ENCODE measurements at places on chromosomes 5 and 9. TPM values are rescaled to one million over a fixed set of nuclear protein-coding genes. Genes with fewer than 3 reads are reported as not detected.

Gene ACTBL2
- 1.0 TPM for total RNA-seq

DNA sequence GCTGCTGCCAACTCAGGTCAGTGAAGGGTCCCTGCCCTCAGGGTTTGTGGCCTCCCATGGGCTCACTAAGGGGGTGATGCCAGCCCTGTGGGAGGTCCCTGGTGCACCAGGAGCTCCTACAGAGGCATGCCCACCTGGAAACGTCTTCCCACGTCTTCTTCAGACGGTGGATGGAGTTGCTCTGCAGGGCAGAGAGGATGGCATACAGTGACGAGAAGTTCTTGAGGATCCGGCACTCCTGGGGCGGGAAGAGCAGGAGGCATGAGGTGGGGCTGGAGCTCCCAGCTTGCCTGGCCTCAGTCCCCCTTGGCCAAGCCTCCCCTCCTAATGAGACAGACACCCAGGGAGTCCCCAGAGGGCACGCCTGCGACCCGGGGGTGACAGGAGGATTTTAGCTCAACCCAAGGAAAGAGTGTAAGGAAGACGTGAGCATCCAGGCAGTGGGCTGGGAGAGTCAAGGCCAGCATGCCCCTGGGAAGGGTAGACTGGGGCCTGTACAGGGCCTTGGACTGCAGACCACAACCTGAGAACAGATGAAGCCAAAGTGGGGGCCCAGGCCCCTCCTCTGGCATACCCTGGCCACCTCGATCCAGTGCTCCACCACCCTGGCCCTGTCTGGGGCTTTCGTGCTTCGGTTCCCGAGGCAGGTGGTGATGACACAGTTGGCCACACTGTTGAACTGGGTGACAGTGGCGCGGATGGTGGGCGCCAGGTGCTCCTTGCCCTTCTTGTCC is 14.4 kb downstream of the RALGDS start:
- DNase-seq = no peak

DNA sequence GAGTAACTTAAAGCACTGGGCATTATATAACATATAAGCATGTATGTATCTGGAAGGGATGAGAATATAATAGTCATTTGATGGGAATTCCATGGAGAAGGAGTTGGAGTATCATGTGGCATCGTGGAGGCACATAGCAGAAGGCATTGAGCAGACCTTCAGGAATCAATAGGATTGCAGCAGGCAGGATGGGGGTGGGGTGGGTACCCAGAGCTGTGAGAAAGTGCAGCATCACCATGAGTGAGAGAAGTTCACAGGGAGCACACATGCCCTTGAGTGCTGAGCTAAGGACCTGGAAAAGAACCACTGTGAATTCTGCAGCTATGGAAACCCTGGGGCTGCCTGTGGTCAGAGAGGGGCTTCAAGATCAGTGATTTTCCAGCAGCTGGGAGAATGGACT is 57.3 kb downstream of the MED10 start:
- no peak for DNase-seq

DNA sequence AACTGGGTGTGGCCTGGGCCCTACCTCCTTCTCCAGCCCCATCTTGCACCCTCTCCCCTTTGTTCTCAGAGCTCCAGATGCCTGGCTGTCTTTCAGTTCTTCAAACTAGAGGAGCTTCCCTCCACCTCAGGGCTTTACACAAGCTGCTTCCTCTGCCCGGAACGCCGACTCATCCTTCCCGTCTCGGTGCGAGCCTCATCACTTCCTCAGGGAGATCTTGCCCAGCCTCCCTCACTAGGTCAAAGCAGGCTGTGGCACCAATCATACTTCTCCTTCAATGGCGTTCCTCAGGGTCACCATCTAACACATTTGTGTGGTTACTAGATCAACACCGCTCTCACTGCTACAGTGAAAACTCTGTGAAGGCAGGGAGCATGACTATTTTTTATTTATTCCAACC is 56.2 kb upstream of the ZSWIM6 start:
- peak; percentile 33 for DNase-seq

Gene TIMD4
- total RNA-seq = 0.87 TPM

Gene ZNF879
- 0.87 TPM for total RNA-seq

DNA sequence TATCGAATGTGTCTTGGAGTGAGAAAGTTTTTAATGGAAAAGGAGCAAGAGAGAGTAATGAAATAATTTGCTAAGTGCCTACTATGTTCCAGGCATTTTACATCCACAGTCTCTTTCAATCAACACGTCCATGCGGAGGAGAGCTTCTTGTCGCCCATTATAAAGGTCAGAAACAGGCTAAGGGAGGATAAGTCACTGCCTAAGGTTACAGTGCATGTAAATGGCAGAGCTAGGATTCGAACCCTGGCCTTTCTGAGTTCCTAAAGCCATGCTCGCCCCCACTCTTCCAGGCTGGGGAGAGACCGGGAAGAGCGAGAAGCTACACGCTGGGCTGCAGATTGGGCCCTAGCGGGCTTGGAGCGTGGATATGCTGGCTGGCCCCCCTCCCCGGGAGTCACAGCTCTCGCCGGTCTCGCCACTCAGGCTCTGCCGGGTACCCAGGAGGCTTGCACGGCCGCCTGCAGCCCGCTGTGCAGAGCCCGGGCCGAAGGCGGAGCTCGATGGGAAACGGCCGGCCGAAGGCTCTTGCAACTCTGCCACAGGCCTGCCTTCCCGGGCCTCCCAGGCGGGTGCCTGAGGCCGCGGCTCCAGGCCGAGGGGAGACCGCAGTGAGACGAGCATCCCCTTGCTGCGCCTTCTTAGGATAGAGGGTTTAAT is 775 bp upstream of the LHX2 start:
- DNase-seq = no peak

GRCh38 chr5:37811866-37812265 is 28.0 kb downstream of the GDNF start:
- no peak for DNase-seq

DNA sequence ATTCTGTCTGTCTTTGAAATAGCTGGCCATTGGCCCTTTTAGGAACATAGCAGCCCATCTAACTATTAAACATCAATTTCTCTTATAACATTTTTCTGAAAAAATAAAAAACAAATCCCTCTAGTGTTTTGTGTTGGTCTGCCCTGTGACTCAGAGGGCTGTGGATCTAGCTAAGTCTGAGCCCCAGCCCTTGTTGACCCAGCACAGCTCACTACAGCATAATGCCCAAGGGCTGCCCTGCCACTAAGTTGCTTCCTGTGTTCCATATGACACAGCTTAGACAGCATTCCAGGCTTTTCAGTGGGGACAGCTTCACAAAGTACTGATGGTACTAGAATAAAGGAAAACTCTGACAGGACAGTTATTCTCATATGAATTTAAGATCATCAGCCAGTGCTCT is 136.0 kb downstream of the SCAMP1 start:
- no peak for DNase-seq

- DNase-seq = no peak
Measured at GRCh38 chr9:113269355-113269754, 6.0 kb downstream of the CDC26 start.

DNA sequence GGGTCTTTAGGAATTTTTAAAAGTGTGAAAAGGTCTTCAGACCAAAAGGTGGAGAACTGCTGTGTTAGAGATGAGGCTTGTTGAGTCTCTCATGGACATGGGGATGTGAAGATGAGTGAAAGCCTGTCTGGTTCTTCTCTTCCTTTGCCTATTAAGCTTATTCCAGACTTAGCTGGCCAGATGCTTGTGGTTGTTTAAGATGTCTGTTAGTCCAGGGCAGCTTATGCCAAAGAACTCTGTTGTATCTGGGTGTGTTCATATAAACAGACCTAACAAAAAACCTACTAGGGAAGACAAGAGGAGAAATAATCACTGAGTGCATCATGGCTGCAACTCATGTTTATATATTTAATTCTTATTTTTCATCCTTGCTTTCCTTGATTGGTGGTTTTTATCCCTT is 57.5 kb upstream of the NCS1 start:
- DNase-seq = no peak

- DNase-seq = peak; percentile 9
Measured at GRCh38 chr9:122276096-122276495, 11.4 kb downstream of the MRRF start.

GRCh38 chr5:139335811-139336210 is 5.8 kb upstream of the PAIP2 start:
- DNase-seq = no peak

GRCh38 chr9:93299418-93300174 is 115.7 kb downstream of the WNK2 start:
- DNase-seq = no peak

- DNase-seq = no peak
Measured at GRCh38 chr5:141876628-141877355, 1.4 kb downstream of the PCDH1 start.

GRCh38 chr9:37602817-37603216 is 10.4 kb upstream of the TOMM5 start:
- DNase-seq = no peak

Gene LCN9
- not detected for total RNA-seq

- DNase-seq = no peak
Measured at GRCh38 chr5:135116160-135116561, 82.1 kb upstream of the PITX1 start.

DNA sequence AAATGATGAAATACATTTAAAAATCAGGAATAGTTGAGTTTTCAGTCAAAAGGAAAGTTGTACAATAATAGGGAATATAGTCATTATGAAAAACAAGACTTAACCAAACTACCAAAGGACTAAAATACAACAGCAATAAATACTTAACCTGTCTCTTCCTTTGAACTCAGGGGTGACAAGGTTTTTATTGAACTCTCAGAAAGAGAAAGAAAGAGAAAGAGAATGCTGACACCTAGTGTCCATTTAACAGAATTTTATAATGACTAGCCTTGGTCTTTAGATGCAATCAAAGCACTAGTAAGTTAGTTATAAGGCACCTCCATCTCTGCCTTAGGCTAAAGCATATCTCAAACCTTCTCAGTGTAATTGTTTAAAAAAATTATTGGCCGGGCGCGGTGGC is 47.5 kb downstream of the UIMC1 start:
- DNase-seq = peak; percentile 41

DNA sequence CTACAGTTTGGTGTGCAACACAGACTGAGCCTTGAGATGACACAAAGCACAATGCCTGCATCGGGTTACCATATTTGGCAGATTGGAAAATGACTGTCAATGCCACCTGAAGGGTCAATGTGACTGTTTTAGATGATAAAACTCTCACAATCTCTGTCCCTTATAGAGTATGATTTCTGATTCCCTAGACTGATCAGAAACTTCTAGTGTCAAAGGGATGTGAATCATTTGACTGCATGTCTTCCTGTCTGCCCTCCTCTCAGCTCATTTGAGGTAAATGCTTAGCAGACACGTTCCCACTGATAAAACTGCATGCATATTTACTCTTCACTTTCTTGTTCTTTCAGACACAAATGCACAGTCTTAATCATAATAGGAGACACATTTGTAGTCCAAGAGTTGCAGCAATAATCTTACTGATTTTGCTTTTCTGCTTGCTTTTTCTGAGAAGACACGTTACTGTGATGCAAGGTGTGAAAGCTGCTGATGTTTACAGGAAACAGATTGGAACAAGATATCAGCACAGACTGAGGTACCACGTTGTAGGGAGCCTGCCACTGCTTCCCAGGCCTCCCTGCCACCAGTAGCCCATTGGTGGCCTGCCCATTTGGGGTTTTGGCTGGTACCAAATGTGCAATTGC is 77.8 kb downstream of the GCNT4 start:
- DNase-seq = no peak

Gene C5orf52
- not detected for total RNA-seq

- DNase-seq = no peak
Measured at GRCh38 chr5:72456391-72457074, 50.7 kb downstream of the ZNF366 start.

DNA sequence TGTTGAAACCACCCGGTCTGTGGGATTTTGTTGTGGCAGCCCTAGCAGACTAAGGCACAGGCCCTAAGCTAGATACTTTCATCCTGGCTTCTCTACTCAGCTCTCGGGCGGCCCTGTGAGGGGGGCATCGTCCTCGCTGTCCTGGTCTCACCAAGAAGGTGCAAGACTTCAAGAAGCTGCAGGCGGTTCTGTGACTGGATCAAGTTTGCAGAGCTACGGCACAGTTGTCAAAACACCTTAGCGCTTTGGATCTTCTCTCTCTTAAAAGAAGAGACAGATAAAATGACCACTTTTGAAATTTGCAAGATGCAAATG is 119.4 kb upstream of the PHYKPL start:
- no peak for DNase-seq

DNA sequence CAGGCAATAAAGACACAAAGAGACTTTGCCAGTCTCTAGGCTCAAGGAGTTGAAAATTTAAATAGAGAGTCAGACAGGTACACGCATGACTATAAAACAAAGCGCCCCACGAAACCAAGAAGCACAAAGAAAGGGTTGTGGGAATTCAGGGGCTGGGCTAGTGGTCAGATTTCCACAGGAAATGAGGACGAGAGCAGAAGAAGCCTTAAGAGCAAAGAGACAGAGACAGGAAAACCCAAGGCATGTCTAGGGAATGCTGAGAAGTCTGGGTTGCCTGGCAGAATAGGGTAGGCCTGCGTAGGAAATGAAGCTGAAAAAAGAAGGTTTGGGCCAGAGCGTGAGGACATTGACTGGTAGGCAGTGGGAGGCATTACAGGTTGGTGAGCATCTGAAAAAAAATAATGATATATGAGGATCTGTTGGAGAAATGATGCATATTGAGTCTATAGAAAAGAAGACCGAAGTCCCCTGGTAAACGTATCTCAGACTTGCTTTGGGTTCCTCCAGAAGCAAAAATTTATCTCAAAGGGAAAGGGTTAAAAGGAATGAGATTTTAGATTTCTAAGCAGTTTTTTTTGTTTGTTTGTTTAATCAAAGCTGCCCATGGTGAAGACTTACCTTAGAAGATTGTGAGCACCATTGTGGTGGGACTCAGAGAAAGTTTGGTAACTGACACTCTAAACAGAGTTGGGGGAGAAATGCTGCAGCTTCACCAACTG is 51.8 kb downstream of the SLC1A3 start:
- no peak for DNase-seq

GRCh38 chr5:9207817-9208418 is 338.0 kb downstream of the SEMA5A start:
- DNase-seq = peak; percentile 11

- no peak for DNase-seq
Measured at GRCh38 chr5:123286891-123287290, 136.3 kb downstream of the CEP120 start.

DNA sequence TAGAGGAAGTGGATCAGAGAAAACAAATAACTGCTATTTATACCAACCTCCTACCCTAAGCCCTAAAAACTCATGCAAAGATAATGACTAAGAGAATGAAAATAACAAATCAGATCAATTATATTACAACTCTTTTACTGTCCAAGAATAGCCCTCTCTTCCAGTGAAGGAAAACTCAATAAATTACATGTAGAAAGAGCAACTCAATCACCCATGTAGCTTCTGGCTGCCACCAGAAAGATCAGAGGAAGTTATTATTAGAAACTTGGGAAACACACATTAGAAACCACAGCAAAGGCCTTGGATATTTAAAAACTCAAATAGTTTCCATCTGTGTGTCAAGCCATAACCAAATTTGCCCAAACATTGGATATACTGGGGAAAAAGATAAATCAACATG is 134.0 kb upstream of the TARS1 start:
- no peak for DNase-seq

DNA sequence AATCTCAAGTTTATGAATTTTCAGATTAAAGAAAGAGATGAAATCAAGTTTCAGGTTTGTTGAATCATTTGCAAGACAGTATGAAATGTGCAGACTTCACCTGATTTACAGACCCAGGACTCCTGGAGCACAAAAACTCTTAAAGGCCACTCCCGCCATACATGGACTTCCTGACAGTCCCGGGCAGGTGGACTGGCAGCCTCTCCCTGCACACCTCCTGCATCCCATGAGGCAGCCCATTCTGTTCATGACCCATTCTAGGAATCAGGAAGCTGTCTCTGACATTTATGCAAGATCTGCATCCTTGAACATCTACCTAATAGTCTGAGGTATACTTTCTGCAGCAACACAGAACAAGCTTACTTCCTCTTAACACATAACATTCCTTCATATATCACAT is 5.9 kb downstream of the DDX31 start:
- DNase-seq = no peak

GRCh38 chr9:23659346-23660006 is 166.6 kb downstream of the ELAVL2 start:
- no peak for DNase-seq

Data from Caki2 (cell line).